RKO (cell line): ENCODE measurements at places on chromosomes 13 and 19.

DNA sequence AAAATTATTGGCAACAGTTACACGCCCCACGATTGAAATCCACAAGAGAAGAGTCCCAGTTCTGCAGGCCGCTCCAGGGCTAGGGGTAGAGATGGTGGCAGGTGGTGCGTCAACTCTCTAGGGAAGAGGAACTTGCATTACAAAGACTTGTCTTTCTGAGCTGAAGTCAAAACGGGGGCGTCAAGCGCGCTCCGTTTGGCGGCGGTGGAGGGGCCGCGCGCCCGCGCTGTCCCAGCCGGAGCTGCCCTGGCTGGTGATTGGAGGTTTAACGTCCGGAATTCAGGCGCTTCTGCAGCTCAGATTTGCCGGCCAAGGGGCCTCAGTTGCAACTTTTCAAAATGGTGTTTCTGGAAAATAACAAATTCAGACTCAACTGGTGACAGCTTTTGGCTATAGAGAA, 38.9 kb downstream of the SOX1 start:
- no peak for DNase-seq

- peak; percentile 96 for DNase-seq
Measured at GRCh38 chr19:6947745-6948144, 60.4 kb downstream of the ADGRE1 start.

- no peak for DNase-seq
Measured at GRCh38 chr19:18895038-18895823, 727 bp downstream of the CERS1 start.

- no peak for DNase-seq
Measured at GRCh38 chr19:574658-575526, 2.5 kb downstream of the BSG start.

DNA sequence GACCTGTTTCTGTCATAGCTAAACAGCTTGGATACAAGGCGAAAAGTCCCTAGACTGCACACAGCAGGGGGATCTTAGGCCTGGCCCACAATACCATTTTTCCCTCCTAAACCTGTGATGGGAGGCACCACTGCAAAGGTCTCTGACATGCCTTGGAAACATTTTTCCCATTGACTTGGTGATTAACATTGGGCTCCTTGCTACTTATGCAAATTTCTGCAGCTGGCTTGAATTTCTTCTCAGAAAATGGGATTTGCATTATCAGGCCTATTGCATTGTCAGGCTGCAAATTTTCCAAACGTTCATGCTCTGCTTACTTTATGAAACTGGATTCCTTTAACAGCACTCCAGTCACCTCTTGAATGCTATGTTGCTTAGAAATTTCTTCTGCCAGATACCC, 136.2 kb upstream of the TSHZ3 start:
- DNase-seq = no peak

- no peak for DNase-seq
Measured at GRCh38 chr13:78659732-78660494, 958 bp upstream of the OBI1 start.

DNA sequence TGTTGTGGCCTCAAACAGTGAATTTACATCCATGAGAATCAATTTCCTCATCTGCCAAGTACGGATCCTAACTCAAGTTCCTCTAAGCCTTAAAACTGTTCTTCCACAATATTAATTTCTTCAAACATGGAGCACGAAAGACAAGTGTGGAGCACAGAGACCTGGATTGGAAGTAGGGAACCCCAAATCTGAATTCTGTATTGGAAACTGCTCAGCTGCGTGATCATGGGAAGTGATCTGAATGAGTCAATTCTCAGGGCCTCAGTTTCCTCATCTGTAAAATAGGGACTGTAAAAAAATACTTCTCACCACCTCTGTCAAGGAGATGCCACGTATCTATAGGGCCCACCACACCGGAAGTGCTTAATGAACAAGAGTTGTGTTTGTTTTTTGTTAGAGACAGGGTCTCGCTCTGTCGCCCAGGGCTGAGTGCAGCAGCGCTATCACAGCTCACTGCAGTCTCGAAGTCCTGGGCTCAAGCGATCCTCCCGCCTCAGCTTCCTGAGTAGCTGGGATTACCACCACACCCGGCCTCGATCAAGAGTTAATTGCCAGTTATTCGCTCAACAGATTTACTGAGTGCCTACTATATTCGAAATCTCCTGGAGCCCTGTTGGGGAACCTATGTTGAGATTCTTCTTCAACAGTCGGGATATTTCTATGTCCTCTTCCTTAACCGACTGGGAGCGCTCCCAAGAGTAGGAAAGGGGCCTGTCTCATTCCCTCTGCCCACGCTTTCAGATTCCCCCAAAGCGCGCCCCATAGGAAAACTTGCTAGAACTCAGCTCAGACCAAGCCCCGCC, 1.6 kb downstream of the SERTAD3 start:
- no peak for DNase-seq

DNA sequence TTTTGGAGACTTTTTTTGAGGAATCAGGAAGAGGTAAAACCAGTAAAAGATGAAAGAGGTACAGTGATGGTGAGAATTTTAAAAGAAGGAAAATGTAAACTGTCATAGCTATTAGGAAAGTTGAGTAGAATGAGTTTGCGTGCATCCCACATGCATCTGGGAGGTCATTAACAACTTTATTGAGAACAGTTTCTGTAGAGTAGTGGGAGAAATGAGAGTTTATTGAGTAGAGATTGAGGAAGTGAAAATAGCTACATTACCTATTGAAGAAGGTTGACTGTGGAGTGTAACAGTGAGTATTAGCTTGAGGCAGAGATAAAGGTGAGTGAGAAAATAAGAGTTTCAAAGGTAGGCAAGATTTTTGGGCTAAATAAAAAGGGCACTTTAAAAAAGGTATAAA, 38.7 kb downstream of the BRCA2 start:
- no peak for DNase-seq

- DNase-seq = no peak
Measured at GRCh38 chr13:91115776-91116175, 231.7 kb upstream of the MIR17HG start.

GRCh38 chr19:47231215-47232054, 436 bp upstream of the BBC3 start:
- peak; percentile 84 for DNase-seq

GRCh38 chr19:995051-995827, 5.0 kb upstream of the GRIN3B start:
- DNase-seq = no peak

DNA sequence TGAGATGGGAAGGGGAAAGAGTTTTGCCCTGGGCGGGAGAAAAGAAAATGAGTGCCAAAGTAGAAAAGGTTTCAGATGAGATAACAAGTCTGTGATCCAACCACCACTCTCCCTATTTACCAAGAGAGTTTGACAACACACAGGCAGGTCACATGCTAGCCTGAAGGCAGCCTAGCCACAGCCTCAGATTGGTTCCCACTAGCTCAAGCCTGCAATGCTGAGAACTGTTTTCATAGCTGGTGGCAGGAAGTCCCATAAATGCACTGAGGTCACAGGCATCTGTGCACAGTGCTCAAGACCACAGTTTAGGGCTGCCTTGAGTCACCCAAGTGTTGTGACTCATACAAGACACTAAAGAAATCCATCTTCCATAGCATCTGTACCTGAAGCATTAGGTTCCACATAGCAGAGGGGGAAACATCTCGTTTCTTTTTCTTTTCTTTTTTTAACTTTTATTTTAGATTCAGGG, 18.5 kb upstream of the POP4 start:
- DNase-seq = peak; percentile 19

DNA sequence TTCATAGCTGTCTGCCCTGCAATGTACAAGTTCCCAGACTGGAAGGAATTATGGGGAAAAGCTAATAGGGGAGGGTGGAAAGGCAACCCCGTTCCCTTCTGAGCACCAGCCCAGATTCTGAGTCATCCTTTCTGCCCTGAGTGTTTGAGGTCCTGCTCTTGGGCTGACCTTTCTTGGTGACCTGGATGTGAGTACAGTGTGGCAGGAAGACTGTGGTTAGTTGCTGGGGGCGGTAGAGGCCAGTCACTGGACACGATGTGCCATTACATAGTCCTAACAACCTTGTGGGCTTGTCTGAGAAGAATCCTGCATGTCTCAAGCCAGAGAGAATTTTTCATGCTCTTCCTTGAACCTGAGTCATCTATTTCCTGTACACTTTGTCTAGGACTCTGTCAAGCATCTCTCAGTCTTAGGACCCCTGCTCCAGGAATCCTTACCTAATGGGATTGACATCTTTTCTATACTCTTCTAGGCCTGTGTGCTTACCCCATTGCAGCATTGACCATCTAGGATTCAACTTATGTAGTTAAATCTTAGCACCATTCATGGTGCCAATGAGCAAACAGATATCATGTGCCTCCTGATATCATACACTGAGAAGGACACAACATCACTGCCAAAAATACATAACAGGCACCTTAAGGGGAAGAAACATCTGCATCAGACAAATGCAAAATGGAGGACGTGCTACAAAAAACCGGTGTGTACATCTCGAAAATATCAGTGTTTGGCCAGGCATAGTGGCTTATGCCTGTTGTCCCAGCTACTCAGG, 8.1 kb upstream of the ANGPTL4 start:
- DNase-seq = peak; percentile 100

GRCh38 chr19:4337906-4338440, 654 bp downstream of the STAP2 start:
- DNase-seq = no peak

DNA sequence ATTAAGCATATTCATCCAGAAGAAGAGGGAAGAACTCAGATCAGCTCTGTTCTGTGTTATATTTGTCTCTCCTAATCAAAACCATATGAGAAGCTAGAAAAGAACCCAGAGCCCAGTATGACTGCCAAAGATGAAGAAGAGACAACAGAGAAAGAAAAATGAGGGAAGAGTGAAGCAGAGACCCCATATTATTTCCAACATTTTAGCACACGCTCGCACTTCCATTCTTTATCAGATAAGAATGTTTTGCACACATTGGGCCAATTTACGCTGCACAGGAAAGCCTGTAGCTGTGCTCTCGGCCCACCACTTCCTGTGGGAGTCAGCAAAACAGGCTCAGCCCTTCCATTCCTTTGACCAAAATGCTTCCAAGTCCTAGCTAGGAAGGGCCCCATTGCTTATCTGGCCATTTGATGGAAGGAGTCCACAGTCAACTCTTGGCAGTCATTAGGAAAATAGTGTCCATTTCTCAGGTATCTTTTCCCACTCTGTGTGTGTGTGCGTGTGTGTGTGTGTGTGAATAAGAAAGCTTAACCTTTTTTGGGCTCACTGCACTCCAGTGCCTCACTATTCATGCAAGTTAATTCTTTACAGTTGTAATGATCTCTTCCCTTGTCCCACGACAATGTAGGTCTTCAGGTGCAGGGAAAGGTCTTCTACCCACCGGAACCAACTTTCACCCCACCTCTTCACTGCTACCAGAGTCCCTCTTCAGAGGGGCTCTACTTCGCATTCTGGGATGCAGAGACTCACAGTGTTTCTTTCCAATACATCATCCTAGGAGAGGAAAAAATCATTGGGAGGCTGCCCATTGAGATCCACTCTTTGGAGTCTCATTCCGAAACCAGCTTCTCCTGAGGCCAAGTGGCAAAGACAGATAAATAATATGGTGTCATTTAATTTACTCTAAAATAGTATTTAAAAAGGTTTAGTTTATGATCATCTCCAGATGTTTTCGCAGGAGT, 237.5 kb downstream of the COG6 start:
- no peak for DNase-seq

DNA sequence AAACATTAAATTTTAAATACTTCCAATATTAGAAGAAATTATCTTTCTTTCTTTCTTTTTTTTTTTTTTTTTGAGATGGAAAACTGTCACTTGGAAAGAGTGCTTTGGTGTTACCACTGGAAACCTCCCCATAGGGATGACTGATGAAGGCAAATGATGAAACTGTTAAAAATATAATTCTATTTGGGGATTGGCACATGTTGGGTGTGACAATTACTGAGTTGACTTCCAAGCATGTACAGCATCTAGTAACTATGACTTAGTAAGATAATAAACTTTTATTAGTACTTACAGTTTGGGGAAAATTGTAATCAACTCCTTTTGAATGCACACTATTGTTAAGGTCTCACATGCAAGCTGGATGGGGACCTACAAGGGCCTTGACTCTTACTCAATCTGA, 592.5 kb downstream of the KCTD12 start:
- DNase-seq = no peak

- no peak for DNase-seq
Measured at GRCh38 chr19:41311613-41312012, 1.6 kb downstream of the CCDC97 start.

GRCh38 chr13:59689057-59689456, 474.7 kb downstream of the DIAPH3 start:
- no peak for DNase-seq

DNA sequence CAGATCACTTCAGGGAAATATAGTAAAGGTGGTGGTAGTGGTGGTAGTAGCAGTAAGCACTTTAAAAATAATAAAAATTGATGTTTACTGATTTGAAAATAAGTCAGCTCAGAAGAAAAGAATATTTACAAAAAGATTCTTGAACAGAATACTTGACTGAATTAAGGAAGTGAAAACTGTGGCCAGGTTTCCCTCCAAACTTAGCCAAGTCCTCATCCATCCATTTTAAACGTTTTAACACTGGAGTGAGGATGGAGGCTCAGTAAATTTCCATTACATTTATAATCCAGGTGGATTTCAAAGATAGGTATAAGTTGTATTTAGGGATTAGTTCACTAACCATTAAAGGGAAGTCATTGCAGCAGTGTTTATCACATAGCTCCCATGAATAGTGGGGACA, 221.5 kb downstream of the RGCC start:
- DNase-seq = no peak

DNA sequence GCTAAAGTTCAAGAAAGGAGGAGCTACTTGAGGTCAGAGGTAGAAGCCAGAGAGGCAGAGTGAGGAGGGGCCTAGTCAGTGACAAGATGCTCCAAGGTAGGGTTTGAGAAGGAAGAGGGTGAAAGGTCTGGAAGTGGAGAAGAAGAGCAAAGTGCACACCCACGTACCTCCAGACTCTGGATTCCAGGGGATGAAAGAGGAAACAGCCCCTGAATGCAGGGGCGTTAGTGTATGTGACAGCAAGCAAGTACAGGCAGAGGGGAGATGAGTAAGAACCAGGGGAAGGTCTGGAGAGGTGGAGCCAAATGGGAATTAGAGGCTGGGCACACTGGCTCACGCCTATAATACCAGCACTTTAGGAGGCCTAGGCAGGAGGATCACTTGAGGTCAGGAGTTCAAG, 8.7 kb downstream of the RPS28 start:
- no peak for DNase-seq

DNA sequence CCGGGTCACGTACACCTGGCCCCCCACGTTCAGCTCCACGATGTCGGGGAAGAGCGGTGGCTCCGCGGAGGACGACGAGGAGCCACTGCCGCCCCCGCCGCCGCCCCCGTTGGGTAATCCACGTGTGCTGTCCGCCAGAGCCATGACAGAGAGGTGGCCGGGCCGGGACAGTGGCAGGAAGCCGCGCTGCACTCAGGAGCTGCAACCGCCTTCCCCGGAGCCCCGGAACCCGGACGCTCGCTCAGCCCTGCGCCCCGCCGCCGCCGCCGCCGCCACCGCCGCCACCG, 257 bp downstream of the KCTD12 start:
- DNase-seq = no peak

- no peak for DNase-seq
Measured at GRCh38 chr13:112966776-112967175, 2.2 kb upstream of the MCF2L start.
